ENCODE measurements at places on chromosomes 5 and 9.

DNA sequence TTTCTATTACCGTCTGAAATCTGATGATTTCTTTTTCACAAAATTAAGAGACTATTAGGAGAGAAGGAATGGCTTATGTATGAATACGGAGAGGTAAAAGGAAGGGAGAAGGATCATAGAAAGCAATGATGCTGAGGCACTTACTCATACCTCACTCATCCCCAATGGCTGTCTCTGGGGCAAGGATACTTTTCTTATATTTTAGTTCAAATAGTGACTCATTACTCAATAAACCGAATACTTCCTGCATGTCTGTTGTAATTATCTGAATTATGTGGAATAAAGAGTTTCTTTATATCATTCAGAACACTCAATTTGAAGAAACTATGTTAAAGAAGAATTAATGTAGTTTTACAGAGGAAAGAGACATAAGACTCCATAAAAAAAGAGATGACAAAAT lies 284.5 kb upstream of the NUDT12 start:
- DNase-seq: peak; percentile 77

- peak; percentile 74 for DNase-seq
Observed at GRCh38 chr5:65483546-65484346, 2.0 kb upstream of the ADAMTS6 start.

DNA sequence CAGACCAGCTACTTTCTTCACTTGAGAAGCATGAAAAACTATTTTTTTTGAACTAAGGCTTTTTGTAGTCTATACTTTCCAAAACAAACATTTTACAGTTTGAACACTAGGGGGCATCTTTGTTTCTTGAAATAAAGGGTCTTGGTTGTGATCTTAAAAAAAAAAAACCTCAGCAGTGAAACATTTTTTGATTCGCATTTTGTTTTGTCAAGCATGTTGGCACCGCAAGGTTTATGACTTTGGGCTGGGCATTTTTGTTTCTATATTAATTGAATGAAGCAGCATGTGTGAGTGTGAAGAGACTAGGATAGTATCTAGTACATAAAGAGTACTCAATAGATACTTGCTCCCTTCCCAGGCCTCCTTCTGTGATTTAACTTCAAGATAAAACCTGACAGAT lies 31.6 kb upstream of the ACOT12 start:
- peak; percentile 51 for DNase-seq

DNA sequence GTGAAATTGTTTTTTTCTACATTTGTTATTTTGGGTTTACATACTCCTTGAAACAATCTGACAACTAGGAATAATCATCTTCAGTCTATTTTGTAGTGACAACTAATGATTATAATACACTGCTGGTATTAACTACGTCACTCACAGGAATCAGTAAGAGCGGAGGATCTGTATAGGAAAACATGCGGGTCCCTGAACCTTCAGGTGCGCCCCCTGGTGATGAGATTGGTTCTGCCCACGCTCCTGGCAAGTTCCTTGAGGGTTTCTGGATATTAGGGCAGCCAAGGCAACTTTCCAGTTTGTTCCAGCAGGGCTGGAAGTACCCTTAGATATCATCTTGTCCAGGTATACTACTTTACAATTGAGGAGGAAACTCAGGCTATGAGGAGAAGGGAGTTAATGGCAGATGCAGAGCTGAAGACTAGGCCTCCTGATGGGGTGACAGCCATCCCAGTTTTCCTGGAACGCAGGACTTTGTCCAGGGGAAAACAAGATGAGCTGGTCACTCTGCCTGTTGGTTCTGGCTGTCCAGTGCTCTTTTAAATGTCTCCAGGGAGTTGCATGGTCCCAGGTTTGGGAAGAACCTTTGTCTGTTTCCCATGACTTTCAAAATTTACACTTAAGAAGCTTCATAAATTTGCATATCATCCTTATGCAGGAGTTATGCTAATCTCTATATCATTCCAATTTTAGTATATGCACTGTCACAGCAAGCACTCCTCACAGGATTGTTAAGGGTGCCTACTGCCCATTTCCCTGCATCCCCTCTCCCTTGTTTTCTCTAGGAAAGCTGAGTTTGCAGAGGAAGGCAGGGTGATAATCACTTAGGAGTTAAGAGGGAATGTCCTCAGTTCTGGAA lies 14.9 kb upstream of the WNT8A start:
- DNase-seq: peak; percentile 65

GRCh38 chr9:137715321-137715720 lies 96.5 kb downstream of the EHMT1 start:
- no peak for DNase-seq

GRCh38 chr5:139403418-139403786 lies 487 bp downstream of the SPATA24 start:
- no peak for DNase-seq

GRCh38 chr9:127767410-127767809 lies 11.1 kb downstream of the SH2D3C start:
- DNase-seq: no peak

GRCh38 chr9:134344068-134344799 lies 18.0 kb downstream of the RXRA start:
- peak; percentile 58 for DNase-seq

DNA sequence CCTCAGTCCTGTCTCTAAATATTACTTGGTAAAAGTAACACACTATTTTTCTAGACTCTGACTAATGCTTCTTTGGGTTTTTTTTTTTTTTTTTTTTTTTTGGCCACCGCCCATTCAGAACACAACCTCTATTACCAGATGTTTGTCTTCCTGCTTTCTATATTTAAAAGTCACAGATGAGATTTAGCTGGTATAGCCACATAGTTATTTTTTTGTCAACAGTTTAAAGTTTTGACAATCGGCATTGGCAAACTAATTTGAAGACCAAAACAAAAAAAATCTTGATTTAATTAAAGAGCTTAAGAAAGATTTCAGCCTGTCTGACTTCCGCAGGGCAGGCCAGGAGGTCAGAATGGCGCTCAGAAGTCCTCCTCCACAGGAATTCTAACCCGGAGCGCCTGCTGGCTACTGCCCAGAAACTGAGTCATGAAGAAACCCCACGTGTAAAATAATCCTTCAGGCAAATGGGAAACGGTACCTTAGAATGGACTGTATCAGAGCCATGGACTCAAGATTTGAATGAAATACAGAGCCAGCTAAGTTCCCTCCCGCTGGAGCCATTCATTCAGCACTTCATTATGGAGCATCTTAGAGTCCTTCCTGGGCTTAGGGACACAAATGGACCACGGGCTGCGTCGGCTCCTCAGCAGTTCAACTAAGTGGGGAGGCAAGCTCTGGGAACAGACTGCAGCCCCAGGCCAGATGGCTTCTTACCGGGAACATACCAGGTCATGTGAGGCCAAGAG lies 55.6 kb downstream of the PTPDC1 start:
- peak; percentile 99 for DNase-seq

DNA sequence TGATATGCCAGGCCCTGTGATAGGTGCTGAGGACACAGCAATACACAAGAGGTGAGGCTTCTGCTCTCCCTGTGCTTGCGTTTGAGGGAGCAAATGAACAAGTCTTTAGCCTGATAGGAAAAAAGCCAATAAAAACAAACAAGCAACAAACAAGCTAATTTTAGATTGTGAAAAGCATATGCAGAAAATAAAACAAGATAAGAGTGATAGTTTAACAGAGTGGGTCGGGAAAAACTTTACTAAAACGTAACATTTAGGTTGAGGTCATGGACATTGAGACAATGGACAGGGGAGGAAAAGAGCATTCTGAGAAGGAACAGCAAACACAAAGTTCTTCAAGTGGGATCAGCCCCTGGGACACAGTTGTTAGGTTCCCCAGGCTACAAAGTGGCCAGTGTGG lies 4.3 kb downstream of the SMIM3 start:
- DNase-seq: no peak

DNA sequence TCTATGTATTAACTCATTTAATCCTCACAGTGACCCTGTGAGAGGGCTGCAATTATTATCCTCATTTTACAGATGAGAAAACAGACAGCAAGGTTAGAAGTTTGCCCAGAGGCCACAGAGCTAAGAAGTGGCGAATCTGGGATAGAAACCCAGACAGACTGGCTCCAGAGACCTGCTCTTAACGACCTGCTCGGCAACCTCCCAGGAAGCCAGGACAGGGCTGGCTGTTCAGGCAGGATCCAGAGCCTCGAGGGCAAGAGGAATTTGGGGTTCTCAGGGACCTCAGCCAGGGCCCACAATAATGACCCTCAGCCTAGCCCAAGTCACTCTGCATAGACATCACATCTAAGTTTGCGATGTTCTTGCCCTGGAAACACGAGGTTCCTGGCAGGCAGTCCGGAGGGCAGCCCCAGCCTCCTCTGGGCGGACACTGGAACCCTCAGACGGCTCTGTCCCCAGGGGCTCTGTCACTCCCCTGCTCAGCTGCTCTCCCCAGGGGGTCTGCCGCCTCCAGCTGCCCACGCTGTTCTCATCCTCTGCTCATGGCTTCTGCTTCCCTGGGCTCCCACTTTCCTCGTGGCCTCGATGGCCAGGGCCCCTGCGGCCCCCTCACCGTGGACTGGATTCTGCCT lies 138.5 kb upstream of the ERCC6L2 start:
- DNase-seq: no peak

DNA sequence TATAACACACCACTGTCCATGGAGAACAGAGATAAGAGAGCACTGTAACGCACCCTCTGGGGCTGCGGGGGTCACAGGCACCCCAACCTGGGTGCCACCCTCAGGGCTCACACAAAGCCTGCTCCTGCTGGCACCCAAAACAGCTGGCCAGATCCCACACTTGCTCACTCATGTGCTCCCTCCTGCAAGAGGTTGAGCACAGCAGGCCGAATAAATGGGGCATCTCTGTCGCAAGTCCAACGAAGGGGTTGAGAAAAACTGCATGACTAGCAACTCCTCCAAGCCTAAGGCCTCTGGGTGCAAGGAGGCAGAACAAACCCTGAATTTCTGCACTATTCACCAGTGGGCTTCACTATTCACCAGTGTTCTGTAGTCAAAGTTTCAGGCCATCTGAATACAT lies 80.3 kb downstream of the SECISBP2 start:
- no peak for DNase-seq

DNA sequence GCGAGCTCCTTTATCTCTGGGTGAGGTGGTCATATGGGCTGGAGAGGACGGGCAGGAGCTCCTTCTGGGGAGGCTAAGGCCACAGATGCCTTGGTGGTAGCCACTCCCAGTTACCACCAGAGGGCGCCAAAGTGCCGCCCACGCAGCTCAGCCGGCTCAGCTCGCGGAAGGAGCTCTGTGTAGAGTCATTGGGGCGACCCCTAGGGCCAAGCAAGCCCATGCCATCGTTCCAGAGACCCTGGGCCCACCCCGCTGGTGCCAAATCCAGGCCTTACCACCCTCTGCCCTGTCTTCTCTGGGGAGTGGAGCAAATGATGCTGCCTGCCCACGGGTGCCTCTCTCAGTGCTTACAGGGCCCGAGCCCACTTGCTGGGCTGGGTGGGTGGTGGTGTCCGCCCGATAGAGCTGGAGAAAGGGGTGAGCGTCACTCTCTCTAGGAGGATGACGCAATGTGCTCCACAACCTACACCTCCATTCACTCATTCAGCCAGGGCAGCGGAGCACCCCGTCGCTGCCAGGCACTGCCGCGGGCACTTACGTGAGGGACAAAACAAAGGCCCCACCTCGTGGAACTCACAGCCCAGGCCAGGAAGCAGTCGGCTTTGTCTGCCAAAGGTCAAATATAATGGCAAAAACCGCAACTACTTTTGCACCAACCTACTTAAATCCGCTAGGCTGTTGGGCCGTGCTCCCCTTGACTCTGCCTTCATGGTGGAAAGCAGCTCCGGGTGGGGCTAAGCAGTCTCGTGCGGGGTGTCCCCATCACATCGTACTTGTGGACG lies 13.8 kb downstream of the TSPAN17 start:
- peak; percentile 62 for DNase-seq

- no peak for DNase-seq
Observed at GRCh38 chr9:70817311-70817710, 304.1 kb downstream of the TRPM3 start.

GRCh38 chr5:131475541-131475941 lies 159.5 kb downstream of the RAPGEF6 start:
- DNase-seq: no peak

DNA sequence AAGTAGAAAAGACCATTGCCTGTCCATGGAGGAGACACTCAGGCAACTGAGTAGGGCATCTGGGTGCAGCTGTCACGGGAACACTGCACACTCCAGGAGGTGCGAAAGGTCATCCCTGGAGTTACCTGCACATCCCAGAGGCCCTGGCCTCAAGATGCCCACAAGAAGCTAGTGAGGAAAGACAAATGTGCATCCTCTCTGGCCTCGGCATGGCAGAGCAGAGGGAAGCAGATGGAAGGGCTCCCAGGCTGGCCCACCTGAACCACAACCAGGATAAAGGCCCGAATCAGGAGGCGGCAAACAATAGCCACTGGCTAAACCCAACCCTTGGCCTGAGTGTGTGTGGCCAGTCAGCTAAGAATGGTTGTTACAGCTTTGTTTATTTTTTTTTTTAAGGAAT lies 231.7 kb downstream of the SYK start:
- no peak for DNase-seq

DNA sequence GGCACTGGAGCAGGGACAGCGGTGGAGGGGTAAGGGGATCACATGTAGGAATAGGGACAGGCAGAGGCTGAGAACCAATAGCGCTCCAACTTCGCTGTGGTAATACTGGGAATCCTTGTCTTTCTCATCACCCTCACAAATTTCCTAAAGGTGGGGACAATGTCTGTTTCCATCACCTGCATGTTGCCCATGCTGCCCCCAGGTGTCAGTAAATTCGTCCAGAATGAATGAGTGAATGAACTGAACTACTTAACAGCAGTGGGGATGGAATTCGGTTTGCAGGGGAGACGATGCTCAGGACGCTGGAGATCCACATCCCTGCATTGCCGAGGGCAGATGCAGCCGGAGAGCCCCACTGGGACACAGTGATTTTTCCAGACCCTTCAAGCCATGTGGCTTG lies 129.9 kb downstream of the PDZD2 start:
- DNase-seq: no peak

- DNase-seq: peak; percentile 72
Observed at GRCh38 chr9:95316794-95317118, 753 bp downstream of the FANCC start.

- no peak for DNase-seq
Observed at GRCh38 chr9:6656614-6657300, 11.2 kb upstream of the GLDC start.

DNA sequence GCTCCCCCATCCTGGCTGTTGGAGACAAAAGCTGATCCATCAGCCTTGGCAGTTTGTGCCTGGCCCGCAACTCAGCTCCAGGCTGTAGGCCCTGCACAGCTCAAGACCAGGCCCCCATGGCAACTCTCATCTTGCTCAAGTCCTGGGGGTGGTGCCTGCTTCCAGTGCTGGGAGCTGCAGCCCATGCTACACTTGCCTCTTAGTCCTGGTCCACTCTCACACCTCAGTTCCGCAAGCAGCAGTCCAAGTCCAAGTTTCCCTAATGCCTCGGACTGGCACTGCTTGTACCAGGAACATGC lies 14.2 kb downstream of the AHRR start:
- DNase-seq: no peak

GRCh38 chr9:86837345-86837744 lies 110.0 kb downstream of the GAS1 start:
- no peak for DNase-seq

- DNase-seq: no peak
Observed at GRCh38 chr5:38816083-38817030, 29.5 kb upstream of the OSMR start.

- no peak for DNase-seq
Observed at GRCh38 chr9:131824155-131824594, 84.3 kb upstream of the RAPGEF1 start.

GRCh38 chr9:133054966-133055365 lies 6.8 kb upstream of the CEL start:
- DNase-seq: peak; percentile 93

GRCh38 chr9:72936266-72936665 lies 16.6 kb downstream of the ALDH1A1 start:
- DNase-seq: no peak

Data from fibroblast of skin of abdomen (primary cell).